ENCODE measurements at places on chromosomes 7 and 10. TPM values are rescaled to one million over a fixed set of nuclear protein-coding genes. Genes with fewer than 3 reads are reported as not detected.

- DNase-seq, result peak; percentile 73
Measured at GRCh38 chr7:80060218-80060806, 74.3 kb upstream of the GNAI1 start.

The EZH2 gene
- total RNA-seq, result 37.5 TPM

GRCh38 chr10:11424456-11425295 is 186.8 kb downstream of the USP6NL start:
- peak; percentile 30 for DNase-seq

The SFRP4 gene
- total RNA-seq, result not detected

- no peak for DNase-seq
Measured at GRCh38 chr7:5838761-5839500, 41.7 kb upstream of the OCM start.

GRCh38 chr7:151540146-151540545 is 20.5 kb upstream of the RHEB start:
- no peak for DNase-seq

GRCh38 chr7:2209146-2209960 is 23.4 kb downstream of the MAD1L1 start:
- peak; percentile 64 for DNase-seq

The AKR1C4 gene
- not detected for total RNA-seq

DNA sequence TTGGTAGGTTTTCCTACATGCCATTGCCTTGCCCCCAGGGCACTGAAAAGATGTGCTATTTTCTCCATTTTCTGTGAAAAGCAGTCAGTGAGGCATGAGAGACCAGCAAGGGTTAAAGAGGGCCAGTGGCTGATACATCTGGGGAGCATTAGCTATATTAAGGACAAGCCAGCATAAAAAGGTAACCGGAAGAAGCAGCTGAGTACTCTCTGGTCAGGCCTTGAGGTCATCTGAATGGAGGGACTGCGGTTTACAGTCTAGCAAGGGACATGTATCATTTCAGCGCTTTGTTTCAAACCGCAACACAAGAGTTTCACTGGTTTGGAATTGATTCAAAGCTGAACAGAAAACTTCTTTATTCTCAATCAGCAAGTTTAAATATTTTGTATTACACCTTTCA is 120.4 kb downstream of the EPDR1 start:
- no peak for DNase-seq

The PDZD7 gene
- 4.5 TPM for total RNA-seq

The H2BK1 gene
- total RNA-seq, result not detected

DNA sequence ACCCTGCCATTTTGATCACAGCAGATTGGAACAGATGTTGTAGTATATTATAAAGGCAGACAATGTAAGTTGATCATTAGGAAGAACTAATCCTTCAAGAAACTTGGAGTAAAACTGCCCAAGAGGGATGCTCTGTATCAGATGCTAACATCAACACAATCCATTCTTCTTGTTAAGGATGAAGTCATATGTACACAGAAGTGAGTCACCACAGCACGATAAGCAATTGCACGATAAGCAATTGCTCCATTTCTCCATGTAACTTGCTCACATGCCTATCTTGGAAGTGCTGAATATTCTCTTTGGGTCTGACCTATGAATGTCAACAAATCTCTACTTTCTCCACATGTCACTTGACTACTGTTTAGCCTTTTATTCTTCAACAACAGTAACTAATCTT is 41.5 kb upstream of the DMTF1 start:
- DNase-seq, result no peak

GRCh38 chr10:3889961-3890522 is 105.0 kb upstream of the KLF6 start:
- DNase-seq, result no peak

The BNIP3 gene
- total RNA-seq, result 96.5 TPM

The SPOCK2 gene
- total RNA-seq, result 0.17 TPM

The GPNMB gene
- total RNA-seq, result 14.3 TPM

The GCK gene
- not detected for total RNA-seq

The IDE gene
- 45.0 TPM for total RNA-seq

DNA sequence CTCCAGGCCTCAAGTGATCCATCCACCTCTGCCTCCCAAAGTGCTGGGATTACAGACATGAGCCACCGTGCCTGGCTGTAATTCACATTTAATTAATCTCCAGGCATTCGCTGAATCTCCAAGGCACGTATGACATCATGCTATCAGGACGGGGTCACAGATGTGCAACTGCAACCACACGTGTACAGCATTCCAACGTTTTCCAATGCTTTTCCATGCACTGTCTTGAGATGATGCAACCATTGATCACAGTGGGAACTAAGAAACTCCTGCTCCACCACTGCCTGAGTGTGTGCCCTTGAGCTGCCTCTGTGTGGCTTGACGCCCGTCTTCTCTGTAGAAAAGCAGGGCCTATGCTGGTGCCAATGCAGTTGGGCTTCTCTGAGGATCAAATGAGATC is 119.8 kb upstream of the LYZL2 start:
- DNase-seq, result no peak

DNA sequence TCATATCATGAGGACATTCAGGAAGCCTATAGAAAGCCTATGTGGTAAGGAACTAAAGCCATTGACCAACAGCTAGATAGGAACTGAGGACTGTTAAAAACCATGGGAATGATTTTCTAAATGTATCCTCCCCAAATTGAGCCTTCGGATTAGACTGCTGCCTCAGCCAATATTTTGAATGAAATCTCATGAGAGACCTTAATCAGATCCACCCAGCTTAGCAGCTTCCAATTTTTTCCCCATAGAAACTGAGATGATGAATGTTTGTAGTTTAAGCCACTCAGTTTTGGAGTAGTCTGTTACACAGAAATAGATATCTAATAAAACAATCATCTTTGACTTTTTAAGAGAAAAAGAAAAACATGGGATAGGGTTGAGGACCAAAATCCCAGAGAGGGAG is 292.0 kb downstream of the HPSE2 start:
- DNase-seq, result no peak

GRCh38 chr10:106942035-106942662 is 222.4 kb downstream of the SORCS1 start:
- no peak for DNase-seq

The AOC1 gene
- not detected for total RNA-seq

Measured in G401 (cell line).